ENCODE measurements at places on chromosomes 7 and 10. TPM values are rescaled to one million over a fixed set of nuclear protein-coding genes. Genes with fewer than 3 reads are reported as not detected.

Gene TBL2
- 29.8 TPM for total RNA-seq

Gene MXI1
- 34.7 TPM for total RNA-seq

Gene CACNB2
- 4.2 TPM for total RNA-seq

Gene ARHGEF35
- total RNA-seq: 11.5 TPM

Gene DTX2
- total RNA-seq: 25.6 TPM

Gene TMEM229A
- total RNA-seq: not detected

DNA sequence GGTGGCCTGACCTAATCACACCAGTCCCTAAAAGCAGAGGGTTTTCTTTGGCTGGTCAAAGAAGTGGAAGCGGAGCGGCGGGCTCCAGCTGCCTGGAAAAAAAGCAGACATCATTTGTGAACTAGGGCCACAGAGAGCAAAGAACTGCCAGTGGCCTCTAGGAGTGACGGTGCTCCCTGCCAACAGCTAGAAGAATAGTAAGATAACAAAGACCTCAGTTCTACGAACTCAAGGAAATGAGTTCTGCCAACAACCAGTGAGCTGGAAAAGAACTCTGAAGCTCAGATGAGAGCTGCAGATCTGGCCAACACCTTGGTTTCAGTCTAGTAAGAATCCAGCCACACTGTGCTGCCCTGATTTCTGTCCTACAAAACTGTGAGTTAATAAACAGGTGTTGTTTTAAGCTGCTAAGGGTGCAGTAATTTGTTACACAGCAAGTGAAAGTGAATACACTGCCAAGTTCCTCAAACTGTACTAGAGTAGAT lies 178.0 kb downstream of the SRPK2 start:
- no peak for DNase-seq

GRCh38 chr10:120749856-120750566 lies 101.2 kb upstream of the WDR11 start:
- no peak for DNase-seq

- no peak for DNase-seq
Measured at GRCh38 chr10:11578802-11579255, 32.6 kb downstream of the USP6NL start.

- DNase-seq: no peak
Measured at GRCh38 chr10:121291823-121292222, 306.4 kb downstream of the FGFR2 start.

Data from upper lobe of right lung (tissue), 1 donor.